Dermis blood vessel endothelial cell (primary cell): ENCODE measurements at places on chromosomes 7 and 10.

DNA sequence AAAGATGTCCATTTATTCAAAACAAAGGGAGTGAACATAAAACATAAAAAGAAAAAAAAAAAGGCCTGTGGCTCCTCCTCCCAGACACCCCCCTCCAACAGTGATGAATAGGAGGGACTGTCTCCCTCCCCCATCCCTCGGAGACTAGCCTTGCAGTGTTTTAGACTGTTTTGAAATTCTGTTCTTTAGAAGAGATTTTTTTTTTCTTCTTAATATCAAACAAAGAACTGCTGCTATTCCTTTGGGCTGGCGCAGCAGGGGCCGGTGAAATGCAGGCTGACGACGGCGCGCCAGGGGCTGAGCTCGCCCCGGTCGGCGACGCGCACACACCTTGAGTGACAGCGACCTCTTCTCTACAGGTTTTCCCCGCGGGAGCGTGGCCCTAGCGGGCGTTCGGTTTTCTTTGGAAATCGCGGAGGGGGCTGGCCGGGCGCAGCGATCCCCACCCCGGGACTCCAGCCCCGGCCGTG is at the start of gene LANCL2:
TSS of gene LANCL2 (plus strand) at position 133 of the 470 bp plus-strand sequence. CDS start 689 bp downstream, outside the sequence.
- DNase-seq, result peak; percentile 52

DNA sequence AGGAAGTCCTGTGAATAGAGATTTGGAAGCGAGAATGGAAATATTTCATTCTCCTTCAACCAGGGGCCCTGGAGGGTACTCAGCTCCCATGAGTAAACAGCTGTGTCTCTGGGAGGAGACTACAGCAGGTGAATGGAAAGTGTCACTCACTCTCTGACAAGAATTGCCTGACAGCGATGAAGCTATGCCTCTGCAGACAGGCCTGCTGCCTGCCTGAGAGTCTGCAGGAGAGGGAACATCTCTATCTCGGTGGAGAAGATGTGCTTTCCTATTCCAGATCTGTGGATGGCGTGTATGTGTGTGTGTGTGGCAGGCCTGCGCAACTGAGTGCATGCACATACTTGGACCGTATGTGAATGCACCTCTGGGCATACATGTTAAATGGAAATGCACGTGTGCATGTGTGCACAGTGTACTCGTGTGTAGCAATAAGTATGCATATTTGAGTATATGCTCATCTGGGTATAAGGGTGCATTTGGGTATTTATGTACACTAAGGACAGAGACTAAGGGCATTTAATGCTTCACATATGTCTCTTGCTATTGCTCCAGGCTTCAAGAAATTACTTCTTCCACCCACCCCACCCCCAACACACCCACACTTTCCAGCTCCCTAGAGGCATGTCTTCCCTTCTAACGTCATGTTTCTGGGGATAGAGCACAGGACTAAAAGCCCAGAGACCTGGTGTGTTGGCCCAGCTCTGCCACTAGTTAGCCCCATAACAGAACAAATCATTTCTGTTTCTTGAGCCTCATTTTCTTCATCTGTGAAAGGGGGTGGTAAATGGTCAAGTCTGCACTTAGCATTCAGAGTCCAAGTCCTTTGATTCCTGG is 4.6 kb upstream of the ADCYAP1R1 start:
- no peak for DNase-seq

DNA sequence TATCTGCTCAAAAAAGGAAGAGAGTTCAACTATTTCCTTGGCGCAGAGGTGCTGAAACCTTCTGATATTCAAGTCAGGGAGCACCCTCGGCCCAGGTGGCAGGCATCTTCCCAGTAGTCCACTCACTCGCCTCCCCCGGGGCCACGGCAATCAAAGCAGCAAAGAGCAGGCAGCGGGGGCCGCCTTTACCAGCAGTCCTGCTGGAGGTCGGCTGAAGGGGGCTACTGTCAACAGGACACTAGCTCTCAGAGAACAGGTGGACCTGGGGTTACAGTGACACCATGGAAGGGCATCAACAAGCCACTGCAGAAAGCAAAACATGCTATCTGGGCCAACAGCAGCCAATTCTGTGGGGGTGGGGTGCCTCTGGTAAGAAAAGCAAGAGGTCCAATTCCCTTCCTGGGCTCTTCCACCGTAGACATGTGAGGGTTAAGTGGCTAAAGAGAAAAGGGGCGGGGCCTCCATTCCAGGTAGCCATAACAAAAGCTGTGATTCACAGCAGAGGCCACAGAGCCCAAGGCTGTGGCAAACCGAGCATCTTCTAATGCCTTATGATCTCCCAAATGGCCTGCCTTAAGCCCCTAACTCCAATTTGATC is 9.4 kb downstream of the FZD9 start:
- no peak for DNase-seq

- DNase-seq, result no peak
Measured at GRCh38 chr10:111475720-111476119, 398.9 kb downstream of the ADRA2A start.

DNA sequence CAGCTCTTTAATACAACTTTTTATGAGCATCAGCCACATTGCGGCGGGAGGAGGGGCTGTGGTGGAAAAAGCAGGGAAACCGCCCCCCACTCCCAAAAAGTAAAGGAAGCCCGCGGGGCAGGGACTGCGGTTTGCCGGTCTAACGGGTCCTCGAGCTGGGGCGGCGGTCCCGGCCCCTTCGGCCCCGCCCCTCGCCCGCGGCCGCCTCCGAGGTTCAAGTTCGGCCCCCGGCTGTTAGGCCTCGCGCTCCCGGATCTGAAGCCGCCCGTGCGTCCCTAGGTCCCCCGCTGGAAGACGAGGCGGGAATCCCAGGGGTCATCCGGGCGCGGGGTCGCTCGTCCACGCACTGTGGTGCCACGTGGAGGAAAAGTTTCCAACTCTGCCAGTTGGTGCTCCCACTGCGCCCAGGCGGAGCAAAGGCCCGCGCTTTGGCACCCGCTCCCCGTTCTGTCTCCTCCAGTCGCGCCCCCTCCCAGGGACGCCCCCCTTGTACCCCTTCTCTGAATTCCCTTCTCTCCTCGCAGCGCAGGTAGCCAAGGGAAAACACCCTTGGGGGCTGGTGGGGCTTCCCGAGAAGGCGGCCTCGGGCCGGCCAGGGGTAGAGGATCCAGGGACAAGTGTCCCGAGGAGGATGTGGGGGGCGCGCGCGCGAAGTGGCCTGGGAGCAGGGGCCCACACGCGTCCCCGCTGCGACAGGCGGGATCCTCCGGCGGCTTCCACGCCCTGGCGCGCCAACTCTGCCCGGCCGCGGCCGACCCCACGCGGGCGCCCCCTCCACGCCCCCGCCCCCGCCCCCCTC is 798 bp upstream of the AUTS2 start:
- peak; percentile 7 for DNase-seq

GRCh38 chr7:65832281-65832680 is 40.6 kb upstream of the VKORC1L1 start:
- DNase-seq, result peak; percentile 64

DNA sequence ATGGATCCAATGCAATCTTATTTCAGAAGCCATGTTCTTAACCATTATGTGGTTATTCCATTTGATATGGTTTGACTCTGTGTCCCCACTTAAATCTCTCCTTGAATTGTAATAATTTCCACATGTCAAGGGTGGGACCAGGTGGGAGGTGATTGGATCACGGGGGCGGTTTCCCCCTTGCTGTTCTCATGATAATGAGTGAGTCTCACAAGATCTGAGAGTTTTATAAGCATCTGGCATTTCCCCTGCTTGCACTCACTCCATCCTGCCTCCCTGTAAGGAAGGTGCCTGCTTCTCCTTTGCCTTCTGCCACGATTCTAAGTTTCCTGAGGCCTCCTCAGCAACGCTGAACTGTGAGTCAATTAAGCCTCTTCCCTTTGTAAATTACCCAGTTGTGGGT is 32.0 kb upstream of the TSPAN13 start:
- no peak for DNase-seq

- DNase-seq, result no peak
Measured at GRCh38 chr10:46231087-46231486, 55.7 kb upstream of the ANTXRL start.

DNA sequence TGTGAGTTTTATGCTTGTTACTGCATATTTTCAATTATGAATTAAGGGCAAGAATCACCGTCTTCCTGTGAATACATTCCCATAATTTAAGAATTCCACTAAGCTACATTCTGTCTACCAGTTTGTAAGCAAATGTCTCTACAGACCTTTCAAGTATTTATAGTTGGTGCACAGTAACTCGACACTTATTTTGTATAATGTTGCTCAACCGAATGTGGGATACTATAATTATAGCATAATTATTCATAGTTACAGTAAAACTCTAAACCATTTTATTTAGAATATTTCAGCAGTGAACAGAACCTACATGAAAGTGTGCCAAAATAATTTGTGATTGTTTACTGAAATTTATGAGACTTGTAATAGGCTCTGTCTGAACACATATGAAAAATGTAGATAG is 17.3 kb upstream of the CUBN start:
- DNase-seq, result no peak

- DNase-seq, result no peak
Measured at GRCh38 chr7:4030346-4030950, 651.6 kb upstream of the FOXK1 start.

GRCh38 chr7:75989500-75990388 is 4.7 kb downstream of the TMEM120A start:
- DNase-seq, result no peak

DNA sequence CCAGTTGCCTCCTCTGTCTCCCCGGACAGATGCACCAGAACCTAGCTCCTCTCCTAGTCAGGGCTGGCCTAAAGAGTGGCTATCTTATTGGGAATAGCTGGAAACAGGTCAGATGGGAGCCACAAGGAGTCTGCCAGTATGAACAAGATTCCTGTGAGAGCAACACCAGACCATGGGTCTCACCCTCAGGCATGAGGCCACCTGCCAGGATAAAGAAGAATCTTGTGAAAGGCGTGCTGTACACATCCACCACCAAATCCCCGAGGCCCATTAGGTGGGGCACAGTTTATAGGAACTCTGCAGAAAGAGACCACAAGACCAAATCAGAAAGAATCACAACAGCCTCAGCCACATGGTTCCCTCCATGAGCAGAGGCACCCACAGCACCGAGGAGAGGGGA is 325.9 kb downstream of the TNS3 start:
- DNase-seq, result no peak

DNA sequence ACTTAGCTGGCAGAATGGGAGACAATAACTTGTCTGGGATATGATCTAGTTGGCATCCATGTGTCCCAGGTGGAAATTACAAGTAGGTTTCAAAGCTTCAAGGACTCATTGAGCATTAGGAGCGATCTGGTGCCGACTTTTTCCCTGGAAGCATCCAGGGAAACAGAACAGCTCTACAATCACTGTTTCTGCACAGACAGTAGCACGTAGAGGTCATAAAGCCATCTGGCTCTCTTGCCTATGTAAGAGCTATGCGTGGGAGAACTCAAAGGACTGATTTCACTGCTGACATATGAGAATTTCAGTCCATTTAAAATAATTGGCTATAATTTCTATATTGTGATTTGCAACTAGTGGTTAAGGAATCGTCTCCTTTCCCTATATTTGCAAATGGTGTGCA is 791.7 kb downstream of the REEP3 start:
- no peak for DNase-seq

DNA sequence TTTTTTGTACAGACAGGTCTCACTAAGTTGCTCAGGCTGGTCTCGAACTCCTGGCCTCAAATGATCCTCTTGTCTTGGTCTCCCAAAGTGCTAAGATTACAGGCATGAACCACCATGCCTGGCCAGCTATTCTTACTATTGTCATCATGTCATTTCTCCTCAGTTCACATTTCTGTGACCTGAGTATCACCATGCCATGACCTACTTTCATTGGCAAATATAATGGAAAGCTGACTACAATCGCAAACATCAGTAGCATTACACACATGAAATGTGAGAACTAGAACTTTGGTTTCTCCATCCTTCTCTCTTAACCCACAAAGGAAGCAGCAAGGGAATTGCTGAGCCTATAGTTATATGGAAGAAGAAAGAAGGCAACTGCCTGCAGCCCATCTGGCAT is 26.0 kb upstream of the WIPF3 start:
- no peak for DNase-seq

DNA sequence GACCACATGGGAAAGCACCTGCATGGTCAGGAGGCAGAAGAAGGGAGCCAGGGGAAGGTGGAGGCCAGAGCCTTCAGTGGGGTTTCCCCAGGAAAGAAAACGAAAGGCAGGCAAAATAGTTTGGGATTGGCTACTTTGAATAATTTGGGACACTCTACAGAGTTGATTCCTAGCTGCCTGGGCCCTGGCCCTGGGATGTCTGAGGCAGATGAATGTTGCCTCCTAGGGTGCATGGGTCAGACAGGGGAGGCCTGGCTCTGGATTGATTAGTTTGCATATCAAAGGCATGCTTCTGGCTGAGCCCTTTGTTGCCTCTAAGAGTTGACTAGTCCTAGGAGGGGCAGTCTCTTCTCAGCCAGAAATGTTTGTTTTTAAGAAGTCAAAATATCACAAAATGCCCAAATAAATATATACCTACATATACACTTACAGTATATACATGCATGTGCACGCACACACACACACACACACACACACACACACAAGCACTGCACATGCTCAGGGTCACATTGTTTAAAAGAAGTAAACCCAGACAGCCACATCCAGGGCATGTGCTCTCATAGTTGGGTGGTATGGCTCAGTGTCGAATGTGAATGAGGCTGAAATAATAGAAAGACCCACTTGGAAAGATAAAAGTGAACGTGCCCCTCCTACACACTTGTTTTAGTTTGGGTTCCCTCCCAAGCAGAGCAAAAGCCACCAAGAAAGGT is 184.2 kb downstream of the GPAM start:
- DNase-seq, result no peak

- DNase-seq, result peak; percentile 20
Measured at GRCh38 chr10:49595713-49596492, 14.2 kb upstream of the SLC18A3 start.

DNA sequence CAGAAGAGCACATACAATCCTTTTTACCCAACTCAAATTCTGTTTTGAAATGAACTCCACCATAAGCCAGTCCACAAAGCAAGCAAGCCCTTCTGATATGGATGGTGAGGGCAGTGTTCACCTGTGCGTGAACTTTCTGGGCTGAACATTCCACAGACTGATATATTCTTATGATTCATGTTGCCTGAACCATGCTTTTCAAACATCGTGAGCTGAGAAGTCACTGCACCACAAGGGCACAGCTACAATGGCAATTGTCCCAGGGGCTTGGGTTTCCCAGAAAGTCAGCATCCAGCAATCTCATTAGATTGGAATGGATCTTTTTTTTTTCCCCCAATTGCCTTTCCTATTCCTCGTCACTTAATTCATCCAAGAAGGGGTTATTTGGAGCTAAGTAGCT is 86.9 kb upstream of the ZNF438 start:
- no peak for DNase-seq

- DNase-seq, result peak; percentile 4
Measured at GRCh38 chr10:78802866-78803265, 265.9 kb upstream of the ZMIZ1 start.

GRCh38 chr10:78869508-78870454 is 199.0 kb upstream of the ZMIZ1 start:
- no peak for DNase-seq

GRCh38 chr10:24556750-24557742 is 166.6 kb downstream of the ARHGAP21 start:
- peak; percentile 79 for DNase-seq
